ENCODE measurements at places on chromosomes 2 and 18.

GRCh38 chr2:529424-529823, 147.8 kb downstream of the TMEM18 start:
- no peak for DNase-seq

GRCh38 chr2:109455731-109456691, 157.8 kb downstream of the SEPTIN10 start:
- no peak for DNase-seq

GRCh38 chr2:53896864-53897263, 37.1 kb upstream of the GPR75 start:
- no peak for DNase-seq

DNA sequence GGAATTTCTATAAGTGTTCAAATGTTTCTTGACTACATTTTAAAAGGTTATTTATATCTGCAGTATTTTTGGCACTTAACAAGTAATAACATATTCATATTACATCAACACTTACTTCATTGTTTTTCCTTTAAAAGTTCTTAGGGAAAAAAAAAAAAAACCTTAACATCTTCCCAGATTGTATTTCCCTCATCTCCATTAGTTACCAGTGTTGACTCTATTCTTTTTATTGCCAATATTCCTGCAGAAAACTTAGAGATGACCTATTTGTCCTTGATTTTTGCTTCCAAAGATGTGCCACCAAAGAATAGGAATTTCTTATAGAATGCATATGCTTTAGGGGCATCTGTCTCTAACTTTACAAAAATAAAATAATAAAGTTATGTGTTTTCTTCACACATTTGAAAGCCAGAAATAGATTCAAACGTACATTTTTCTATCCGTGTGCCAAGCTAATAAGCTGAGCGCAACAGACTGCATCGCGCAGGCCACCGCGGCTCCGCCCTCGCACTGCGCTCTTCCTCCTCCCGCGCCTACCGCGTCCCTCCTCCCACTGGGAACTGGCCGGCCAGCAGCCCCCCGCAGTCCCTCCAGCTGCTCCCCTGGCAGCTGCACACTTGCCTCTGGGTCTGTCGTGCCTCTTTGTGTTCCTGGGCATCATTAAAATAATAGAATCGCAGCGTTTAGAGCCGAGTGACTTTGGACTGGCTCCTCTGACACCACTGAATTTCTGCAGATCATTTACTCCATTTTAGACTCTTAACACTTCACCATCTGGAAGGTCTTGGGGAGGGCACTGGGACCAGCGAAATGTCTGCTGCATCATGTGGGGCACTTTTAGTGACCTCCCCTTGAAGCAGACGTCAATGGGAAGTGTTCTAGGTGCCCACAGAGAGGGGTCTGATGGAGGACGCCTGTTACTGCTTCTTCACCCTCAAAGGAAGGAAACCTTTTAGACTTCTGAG, 21.2 kb upstream of the NAB1 start:
- DNase-seq = no peak

GRCh38 chr2:224940618-224941017, 101.7 kb downstream of the DOCK10 start:
- DNase-seq = no peak

DNA sequence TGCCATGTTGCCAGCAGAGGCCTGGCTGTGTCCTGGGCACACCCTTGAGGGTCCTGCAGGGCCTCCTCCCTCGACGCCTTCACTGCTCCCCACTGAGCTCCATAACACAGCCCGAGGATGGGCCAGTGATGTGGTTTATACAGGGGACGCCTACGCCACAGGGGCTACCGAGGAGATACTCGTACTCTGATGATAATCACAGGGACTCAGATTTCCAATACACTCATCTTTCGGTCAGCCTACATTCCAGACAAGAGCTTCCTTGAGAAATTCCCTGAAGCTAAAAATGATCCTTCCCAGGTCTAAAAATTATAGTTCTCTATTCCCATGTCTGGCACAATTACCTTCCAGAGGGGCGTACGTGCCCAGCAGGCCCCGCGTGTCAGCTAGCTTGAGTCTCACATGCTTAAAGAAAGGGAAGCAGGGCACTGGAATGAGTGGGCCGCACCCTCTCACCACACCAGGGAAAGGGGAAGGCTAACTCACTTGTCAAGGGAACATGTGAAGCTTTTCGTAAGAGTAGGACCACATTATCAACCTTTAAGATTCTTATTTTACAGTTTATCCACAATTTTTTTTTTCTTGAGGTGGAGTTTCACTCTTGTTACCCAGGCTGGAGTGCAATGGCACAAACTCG, 159.5 kb upstream of the NDUFV2 start:
- DNase-seq = no peak

GRCh38 chr2:197477797-197478196, 21.8 kb downstream of the HSPD1 start:
- DNase-seq = no peak

DNA sequence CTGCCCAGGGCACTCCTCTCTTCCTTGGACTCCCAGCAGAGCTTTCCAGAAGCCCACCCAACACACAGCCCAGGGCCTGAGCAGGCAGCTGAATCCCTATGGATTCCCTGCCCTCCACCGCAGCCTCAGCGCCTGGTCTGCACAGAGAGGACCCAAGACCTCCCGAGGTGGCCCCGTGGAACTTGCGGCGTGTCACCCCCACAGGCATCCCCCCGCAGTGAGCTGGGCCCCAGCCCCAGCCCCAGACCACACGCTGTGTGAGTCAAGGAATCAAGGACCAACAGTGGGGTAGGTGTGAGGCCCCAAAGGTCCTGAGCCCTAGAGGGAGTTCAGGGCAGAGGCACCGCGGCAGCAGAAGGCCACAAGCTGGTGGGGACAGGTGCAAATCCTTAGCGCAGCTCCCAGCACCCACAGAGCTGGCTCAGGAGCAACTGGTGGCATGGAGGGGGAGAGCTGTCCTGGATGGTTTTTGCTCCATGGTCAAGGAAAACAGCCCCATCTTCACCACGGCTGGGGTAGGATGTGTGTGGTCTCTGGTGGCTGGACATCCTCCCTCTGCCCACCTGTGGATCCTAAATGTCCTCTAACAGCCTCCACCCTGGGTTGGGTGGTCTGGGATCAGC, 8.5 kb downstream of the HS6ST1 start:
- no peak for DNase-seq

- DNase-seq = no peak
These were observed 9.3 kb upstream of the PSMD1 start for GRCh38 chr2:231047274-231047922.

DNA sequence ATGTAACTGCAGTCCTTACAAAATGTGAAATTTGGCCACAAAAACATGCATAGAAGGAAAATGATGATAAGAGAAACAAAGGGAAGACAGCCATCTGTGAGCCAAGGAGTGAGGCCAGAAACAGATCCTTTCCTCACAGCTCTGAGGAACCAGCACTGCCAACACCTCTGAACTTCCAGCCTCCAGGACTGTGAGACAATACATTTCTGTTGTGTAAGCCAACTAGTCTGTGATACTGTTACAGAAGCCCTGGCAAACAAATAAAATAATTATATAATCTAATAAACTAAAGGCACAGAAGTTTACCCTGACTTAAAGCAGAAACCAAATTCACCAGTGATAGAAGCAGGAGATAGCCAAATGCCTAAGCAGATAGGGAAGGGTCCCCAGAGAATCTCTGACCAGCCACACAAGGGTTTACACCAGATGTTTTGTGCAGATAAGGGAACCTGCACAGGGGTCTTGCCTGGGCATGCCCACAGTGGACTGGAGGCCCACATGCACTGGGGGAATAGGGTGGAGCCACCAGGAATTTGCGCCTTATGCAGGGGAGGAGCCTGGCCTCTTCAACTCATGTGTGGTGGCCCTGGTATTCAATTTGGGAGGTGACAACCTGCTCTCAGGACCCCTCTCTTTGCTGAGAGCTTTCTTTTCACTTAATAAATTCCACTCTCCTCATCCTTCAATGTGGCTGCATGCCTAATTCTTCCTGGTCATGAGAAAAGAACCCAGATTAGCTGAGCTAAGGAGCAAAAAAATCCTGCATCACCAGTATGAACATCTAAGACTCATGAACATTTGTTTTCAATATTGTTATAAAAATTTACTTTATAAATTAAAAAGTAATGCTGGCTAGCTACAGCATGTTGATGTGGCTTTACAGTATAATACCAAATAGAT, 3.8 kb upstream of the GCC2 start:
- no peak for DNase-seq

- no peak for DNase-seq
These were observed 21.5 kb upstream of the ALKAL2 start for GRCh38 chr2:309148-309953.

- DNase-seq = no peak
These were observed 71.7 kb downstream of the PTRHD1 start for GRCh38 chr2:24721470-24721869.

DNA sequence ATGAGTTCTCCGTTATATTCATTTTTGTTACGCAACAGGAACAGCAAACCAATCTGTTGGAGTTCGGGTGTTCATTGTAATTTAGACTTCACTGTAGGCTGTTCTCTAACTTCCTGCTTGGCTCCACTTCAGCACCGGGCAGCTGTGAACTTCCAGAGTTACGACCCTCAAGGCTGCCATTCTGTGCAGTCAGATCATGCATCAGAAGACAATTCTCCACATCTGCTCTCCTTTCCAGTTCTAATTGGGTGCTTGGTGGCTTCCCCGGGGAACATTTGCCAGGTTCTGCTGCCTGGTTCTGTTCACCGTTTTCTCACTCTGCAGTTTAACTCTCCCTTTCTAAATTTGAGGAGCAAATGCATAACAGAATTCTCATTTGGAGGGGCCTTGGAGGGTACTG, 237.7 kb downstream of the NYAP2 start:
- no peak for DNase-seq

DNA sequence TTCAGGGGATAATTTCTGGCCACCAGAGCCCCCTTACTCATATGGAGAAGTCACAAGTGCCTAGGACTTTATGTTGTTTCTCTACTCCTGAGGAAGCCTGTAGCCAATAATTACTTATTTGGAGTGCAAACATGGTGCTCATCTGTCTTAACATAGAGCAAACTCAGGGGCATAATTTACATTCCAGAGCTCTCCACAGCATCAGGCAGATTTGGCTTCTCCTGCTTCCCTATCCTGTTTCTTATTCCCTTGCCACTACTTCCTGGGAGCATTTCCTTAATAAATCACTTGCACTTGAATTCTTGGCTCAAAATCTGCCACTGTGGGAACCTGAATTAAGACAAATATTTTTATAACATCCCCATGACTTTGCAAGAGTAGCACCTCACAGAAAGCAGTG, 960.9 kb downstream of the SOCS6 start:
- DNase-seq = no peak

DNA sequence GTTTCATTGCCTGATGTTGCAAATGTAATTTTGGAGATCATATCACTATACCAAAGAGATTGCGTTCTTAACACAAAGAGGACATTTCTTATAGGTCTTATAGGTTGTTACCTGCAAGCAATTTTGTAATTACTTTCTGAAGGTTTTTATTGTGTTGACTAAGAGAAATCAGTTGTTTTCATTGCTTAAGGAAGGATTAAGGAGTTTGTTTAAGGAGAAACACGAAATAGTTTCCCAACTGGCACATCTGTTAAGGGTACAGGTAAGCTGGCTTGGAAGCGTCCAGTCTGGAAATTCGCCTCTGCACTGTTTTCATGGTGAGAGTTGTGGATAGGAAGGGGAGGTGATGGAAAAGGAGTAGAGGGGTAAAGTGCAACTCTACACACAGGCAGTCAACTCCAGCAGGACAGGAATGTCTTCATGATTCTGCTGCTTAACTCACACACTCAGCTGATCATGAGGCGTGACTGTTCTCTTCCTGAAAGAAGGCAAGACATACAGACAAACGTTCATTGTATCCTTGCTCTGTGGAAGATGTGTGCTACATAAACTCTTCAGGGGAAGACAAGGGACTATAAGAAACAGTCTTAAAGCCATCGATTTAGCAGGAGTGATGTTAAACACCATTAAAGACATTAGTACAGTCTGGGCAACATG, 61.4 kb upstream of the ACSL3 start:
- DNase-seq = no peak

DNA sequence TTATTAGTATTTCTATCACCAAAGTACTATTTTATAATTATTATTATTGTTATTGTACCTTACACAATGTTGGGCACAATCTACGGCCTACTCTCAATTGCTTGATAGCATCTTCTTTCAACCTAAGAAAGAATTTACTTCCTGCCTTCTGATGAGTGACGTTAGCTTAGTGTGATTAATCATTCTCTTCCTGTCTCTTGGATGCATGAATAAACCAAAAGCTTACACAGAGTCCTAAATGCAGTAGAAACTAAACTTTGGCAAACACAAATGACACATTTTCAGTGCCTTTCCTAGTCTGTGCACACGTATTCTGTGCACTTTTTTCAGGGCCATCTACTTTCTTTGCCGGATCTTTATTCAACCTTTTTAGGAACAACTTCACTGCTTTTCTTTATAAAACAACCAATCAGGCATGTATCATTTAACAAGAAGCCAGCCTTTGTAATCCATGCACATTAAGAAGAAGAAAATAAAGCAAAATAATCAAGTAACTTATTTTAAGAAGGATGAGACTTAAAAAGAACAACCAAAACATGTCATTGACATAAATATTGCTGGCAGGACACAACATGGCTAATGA, 19.1 kb downstream of the TRAK2 start:
- DNase-seq = no peak

- DNase-seq = no peak
These were observed 84.6 kb downstream of the DNMT3A start for GRCh38 chr2:25257032-25257552.

GRCh38 chr2:61792355-61792890, 61.4 kb downstream of the FAM161A start:
- DNase-seq = no peak

DNA sequence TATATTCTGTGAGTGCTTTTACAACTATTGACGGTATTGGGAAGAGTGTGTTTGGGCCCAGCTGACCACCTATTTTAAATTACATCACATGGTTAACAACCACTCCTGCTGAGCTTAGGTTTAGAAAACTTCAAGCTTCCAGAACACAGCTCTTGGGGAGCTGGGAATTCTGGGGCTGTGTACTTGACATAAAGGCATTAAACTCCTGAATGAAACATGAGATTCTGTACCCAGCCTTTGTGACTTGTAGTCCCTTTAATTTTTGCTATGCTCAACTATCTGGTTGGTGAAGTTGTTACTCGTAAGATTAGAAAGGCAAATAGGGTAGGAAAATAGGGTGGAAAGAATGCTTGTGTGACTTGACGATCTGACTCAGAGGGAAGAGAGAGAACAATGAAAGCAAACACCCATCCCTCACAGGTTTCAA, 66.9 kb downstream of the LTBP1 start:
- no peak for DNase-seq

DNA sequence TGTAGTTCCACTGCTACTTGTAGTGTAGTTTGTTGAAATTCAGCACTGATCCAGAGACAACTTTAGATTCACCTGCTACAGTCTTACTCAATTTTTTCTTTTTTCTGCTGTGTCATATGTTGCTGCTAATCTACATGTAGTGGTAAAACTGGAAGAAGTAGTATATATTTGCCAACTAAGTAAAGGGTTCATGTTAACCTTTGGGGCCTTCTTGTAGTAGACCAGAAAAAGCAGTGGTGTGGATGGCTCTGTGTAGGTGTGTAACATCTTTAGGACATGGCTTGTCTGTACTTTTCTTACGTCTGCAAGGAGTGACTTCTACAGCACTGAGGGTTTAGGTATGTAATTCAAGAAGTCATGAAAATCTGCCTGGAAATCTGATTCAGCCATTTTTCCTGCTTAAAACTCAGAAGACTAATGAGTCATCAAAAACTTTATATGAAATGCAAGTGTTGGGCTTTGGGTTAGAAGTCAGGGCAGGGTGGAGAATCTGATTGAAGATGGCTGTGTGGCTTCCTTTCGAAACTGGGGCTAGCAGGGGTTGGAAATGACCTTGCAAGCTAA, 8.4 kb downstream of the PTPRM start:
- no peak for DNase-seq

- DNase-seq = no peak
These were observed 80.9 kb upstream of the CTDP1 start for GRCh38 chr18:79598633-79599175.
